ENCODE measurements at places on chromosomes 11 and 22.

DNA sequence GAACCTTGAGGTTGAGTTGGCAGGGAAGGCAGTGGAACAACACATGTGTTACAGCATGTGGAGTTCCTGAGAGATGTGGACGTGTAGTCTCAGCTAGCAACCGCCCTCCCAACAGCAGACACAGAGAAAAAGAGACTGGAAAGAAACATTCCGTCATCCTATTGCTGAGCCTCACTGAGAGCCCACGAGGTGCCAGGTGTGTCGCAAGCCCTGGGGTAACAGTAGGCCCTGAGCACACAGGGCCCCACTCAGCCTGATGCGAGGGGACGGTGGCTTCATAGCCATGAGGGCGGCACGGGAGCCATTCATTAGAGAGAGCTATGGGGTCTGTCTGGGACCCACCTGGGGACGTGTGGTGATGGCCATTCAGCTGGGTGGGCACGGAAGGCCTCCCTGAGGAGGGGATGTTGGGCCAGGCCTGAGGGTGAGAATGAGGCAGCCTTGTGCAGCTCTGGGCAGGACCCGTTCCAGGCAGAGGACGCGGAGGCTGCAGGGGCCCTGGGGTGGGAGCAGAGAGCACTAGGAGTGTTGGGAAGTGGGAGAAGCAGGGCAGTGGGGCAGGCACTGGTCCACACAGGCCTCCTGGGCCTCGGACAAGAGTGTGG lies 26.2 kb downstream of the MPPED1 start:
- no peak for DNase-seq

DNA sequence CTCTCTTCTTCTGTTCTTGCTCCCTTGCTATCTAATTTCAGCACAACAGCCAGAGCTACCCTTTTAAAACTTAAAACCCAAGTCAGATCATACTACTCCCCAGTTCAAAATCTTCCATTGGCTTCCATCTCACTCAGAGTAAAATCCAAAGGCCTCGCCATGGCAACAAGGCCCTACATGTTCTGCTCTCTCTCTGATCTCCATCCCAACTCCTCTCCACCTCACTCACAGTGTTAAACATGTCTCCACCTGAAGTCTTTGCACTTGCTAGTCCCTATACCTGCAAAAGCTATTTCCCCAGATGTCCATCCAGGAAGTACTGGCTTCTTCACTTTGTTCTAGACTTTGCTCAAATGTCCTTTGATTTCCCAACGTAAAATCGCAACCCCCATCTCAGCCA lies 3.0 kb upstream of the GRAP2 start:
- no peak for DNase-seq

DNA sequence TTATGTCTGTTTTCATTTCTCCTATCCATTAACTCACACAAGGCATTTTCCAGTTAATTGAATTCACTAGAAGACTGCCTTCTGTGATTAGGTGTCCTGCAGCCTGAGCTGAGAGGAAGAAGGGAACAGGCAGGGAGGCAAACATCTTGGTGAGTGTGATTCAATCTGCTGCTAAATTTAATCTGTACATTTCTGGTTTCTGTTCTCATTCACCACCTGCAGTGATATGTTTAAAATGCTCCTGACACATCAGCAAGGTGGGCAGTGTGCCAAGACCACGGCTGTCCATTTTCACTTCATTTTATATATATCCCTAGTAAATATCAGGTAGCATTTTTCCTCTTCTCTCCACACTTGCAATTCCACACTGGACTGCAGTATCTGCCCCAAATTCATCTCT lies 416.5 kb downstream of the TMEM135 start:
- DNase-seq, result no peak

DNA sequence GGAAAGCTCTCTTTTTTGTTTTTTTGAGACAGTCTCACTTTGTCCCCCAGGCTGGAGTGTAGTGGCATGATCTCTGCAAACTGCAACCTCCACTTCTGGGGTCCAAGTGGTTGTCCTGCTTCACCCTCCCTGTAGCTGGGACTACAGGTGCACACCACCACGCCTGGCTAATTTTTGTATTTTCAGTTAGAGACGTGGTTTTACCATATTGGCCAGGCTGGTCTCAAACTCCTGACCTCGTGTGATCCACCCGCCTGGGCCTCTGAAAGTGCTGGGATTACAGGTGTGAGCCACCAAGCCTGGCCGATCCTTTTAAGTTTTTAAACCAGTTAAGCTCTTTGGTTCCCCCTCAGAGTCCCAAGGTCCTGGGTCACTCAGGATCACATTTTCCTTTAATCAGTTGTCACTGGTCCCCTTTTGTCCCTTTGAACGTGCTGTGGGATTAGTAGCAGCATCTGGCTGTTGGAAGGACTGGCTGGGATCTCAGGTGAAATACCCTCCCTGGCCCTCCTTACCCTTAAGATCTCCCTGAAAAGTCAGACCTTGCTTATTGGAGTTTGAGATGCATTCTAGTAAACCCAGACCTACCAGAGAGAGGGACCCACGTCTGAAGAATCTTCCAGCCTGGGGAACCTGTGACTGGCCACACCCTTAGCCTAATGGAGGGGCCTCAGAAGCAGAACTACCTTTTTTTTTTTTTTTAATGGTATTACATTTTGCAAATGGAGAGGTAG lies 8.1 kb downstream of the MALAT1 start:
- no peak for DNase-seq

- DNase-seq, result no peak
Measured at GRCh38 chr22:22127100-22127499, 117.5 kb upstream of the VPREB1 start.

GRCh38 chr11:107605061-107606006 lies 14.4 kb downstream of the ELMOD1 start:
- no peak for DNase-seq

- no peak for DNase-seq
Measured at GRCh38 chr11:21892736-21893564, 299.9 kb upstream of the ANO5 start.

GRCh38 chr22:17241576-17242330 lies 22.5 kb upstream of the ADA2 start:
- DNase-seq, result peak; percentile 99

GRCh38 chr11:130555251-130555841 lies 106.9 kb downstream of the ADAMTS15 start:
- DNase-seq, result no peak

DNA sequence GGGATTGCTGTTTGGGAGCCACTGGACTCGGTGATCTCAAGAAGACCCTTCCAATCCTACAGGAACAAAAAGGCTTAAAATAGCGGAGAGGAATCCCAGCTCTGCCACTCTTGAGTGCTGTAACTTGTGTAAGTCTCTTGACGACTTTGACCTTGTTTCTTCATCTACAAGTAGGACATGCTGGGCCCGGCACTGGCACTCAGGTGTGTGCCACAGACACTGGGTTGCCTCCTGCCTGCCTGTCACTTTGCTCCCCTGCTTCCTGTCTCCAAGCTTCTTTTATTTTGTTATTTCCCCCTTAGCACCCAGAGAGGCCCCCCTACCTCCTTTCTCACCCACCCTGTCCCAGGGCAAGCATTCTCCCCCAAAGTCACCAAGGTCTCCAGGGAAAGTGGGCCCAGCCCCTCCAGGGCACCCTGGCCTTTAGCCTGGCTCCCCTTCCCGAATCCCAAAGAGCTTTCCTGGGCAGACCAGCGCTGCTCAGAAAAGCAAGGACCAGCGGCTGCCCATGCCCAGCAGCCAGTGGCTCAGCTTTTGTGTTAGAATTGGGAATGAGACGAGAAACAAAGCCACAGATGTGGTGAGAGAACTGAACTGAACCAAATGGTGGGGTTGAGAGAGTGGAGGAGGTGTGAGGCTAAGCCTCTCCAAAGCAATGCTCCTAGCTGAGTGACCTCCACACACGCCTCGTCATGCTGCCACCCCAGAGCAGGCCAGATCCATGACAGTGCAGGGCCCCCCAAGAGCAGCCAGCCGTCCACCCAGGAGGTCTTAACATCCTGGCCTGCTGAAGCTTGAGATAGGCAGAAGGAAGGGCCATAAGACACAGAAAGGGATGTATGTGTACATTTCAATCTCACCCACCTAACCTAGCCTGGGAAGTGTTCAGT lies 4.5 kb downstream of the TRIM29 start:
- DNase-seq, result no peak

DNA sequence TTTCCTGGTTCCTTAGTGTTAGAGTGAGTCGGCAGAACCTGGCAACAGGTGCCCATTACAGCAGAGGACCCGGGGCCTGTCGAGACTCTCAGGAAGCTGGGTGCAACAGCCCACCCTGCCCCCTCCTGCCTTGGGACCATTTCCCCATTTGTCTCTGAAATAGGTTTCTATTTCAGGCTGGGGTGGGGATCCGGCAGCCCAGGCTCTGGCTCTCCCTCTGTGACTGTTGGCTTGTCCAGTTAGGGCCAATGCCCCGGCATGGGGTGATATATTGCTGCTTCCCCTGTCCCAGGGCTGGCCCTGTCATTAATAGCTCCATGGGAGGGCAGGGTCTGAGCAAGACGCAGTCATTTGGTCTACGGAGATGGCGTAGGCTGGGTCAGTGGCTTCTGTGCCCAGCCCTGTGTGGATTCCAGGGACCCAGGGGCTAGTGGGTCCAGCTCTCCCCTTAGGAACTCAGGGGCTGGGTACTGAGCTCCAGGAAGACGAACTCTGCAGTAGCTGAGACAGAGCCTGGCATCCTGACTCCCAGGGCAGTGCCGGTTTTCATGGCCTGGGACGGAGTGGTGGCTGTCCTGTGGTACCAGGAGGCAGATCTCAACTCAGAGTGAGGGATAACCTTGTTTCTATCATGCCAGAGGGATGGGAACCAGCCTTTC lies 2.7 kb downstream of the P2RY6 start:
- peak; percentile 70 for DNase-seq

- no peak for DNase-seq
Measured at GRCh38 chr11:119891055-119891768, 162.2 kb upstream of the NECTIN1 start.

GRCh38 chr22:38066381-38067027 lies 9.3 kb downstream of the PICK1 start:
- DNase-seq, result no peak

DNA sequence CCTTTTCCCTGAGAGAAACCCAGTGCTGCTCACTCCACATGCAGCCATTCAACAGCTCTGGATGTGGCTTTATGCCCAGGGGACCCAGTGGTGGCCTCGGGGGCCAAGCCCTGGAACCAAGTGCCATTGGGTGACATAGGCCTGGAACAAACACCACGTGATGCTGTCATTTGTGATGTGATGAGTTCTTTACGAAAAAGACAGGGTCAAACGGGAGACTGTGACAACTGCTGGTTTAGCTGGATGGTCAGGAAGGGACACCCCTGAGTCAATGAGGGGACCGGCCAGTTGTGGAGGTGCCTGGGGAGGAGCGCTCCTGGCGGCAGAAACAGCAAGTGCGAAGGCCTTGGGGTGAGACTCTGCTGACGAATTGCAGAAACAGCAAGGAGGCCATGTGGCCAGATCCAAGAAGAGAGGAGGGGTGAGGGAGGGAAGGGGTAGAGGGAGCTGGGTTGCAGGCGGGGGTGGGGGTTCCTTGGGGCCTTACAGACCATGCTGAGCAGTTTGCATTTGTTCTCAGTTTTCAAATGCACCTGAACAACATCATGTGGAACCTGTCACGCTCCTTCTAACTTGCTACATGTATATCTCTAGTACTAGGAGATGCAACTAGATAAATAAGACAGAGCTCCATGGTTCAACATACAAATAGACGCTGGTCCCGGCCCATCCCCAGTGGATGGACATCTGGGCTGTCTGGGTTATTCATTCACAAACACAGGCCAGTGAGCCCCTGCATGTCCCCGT lies 56.1 kb downstream of the IGLL5 start:
- DNase-seq, result no peak

DNA sequence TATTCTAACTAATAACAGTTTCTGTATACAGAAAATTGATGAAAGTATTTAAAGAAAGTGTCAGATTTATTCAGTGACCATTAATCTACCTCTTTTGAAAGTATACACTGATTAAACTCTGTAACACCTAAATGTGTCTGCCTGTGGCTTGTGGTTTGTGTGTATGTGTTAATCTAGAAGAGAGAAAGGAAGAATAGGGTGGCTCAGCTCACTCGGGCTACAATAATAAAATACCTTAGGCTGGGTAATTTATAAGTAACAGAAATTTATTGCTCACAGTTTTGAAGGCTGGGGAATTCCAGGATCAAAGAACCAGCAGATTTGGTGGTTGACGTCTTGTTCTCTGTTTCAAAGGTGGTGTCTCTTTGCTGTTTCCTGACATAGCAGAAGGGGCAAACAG lies 13.6 kb upstream of the OR5AS1 start:
- no peak for DNase-seq

DNA sequence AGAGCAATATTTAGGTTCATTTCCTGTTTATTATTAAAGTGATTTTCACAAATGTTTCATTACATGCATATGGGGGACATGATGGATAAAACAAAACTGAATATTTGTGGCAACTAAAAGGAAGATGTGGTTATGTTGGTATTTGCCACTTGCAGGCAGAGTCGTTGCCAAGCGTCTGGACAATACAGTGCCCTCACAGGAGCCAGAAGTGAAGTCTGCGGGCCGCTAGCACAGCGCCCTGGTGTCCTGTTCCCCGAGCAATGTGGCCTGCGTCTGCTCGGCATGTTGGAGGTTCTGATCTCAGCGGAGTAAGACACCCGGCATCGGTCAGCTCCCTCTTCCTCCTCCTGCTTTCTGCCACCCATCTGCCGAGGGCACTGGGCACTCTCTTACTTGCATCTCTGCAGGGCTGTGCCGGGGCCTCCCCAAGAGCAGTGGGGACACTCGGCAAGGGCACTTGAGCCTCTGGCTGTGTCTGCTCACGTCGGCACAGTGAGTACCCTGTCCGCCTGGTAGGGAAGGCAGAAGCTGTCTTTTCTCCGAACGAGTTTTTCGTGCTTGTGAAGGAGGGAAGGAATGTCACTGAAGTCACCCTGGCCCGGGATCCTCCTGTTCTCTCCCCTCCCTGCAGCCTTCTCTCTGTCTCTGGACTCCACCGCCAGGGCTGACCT lies 10.5 kb upstream of the TTLL12 start:
- no peak for DNase-seq

GRCh38 chr22:50481440-50482106 lies at the start of gene ADM2:
ADM2 (plus strand) TSS chr22:50481543; CDS start chr22:50481848, 305 bp downstream.
- DNase-seq, result no peak

- no peak for DNase-seq
Measured at GRCh38 chr11:74717221-74717969, 13.8 kb downstream of the CHRDL2 start.

Measured in inflammatory macrophage treated with lipopolysaccharide for 4 hours (primary cell).